ENCODE measurements at places on chromosomes 6 and 20. TPM values are rescaled to one million over a fixed set of nuclear protein-coding genes. Genes with fewer than 3 reads are reported as not detected.

COL21A1 gene
- total RNA-seq = 2.7 TPM

ENPP4 gene
- 22.1 TPM for total RNA-seq

AKAP7 gene
- 114 TPM for total RNA-seq

CAGE1 gene
- total RNA-seq = not detected

ID4 gene
- 76.7 TPM for total RNA-seq

B3GALT4 gene
- total RNA-seq = 4.2 TPM

WFDC5 gene
- not detected for total RNA-seq

RBPJL gene
- total RNA-seq = not detected
